ENCODE measurements at places on chromosomes 4 and X.

GRCh38 chr4:63757929-63758328 lies 651.3 kb downstream of the TECRL start:
- no peak for DNase-seq

DNA sequence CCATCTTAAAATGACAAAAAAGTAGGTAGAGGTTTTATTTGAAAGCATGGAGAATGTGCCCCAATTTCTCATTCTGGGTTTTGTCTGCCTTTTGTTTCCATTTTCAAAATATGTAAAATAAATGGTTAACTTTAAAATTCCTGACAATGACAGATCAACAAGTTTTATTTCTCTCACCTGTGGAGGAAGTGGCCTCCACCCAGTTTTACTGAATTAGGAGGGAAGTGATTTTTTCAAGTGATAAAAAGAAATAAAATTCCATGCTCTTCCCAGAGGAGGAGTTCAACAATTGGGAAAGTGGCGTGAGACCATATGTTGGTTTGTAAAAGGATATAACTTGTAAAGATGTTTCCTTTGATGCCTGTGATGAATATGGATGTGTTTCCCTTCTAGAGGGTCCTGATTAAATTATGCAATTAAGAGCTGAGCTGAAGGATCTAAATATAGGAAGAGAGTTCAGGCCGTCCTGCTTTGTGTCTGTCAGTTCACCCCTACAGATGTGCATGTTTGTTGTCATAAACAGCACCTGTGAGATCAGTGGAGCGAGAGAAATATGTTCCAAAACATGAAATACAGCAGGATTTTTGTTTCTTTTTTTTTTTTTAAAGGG lies 19.5 kb downstream of the SMAD1 start:
- no peak for DNase-seq

DNA sequence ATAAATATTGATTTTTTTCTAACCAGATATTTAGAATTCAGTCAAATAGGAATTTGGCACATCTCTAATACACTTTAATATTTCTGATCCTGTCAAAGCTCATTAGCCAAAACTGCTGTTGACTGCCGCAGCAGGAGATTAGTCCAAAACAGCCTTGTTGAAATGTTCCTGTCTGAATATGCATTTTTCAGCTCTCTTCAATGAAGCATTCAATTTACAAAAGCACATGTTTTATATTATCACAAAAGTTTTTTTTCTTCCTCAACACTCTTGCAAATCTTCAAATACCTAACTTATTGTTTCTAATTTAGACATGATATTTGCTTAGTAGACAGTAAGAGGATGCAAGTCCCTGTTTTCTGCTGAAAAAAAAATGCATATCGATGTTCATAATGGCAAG lies 140.9 kb downstream of the SPATA18 start:
- DNase-seq = no peak

DNA sequence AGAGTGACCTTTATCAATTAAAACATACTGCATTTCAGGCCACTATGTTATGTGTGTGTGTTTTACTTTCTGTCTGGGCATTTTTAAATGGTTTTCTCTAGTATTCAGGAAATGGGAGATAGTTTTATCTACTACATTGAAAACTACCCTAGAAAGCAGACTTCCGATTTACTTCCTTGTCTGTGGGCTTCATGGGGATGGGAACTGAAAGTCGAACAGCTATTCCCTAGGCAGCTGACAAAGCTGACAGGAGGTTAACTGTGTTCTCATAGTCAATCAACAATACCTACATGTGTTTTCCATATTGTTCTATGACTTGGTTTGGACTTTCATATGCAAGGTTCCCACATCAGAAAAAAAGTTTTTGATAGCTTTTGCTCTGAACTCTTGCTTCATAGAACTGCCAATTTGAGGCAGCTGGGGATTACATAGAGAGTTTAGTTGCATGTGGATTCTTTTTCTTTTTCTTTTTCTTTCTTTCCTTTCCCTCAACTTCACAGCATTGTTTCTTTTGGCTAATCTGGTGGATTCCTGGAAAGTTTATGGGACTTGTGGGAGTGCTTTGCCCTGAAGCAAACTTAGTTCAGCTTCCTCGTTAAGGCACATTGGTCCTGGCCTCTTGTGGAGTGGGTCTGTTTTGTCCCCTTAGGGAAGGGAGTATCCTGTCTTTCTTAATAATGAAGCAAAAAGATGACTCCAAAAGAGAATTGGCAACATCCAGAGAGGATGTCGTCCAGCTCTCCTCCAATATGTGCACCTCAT lies 327.1 kb upstream of the GIMD1 start:
- peak; percentile 58 for DNase-seq

GRCh38 chrX:21374994-21375707 lies 933 bp downstream of the CNKSR2 start:
- no peak for DNase-seq

DNA sequence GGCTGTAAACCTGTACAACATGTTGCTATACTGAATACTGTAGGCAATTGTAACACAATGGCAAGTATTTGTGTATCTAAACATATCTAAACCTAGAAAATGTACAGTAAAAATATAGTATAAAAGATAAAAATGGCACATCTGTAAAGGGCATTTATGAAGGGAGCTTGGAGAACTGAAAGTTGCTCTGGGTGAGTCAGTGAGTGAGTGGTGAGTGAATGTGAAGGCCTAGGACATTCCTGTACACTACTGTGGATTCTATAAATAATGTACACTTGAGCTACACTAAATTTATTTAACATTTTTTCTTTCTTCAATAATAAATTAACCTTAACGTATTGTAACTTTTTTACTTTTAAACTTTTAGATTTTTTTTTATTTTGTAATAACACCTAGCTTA lies 5.0 kb upstream of the SHROOM4 start:
- no peak for DNase-seq

GRCh38 chr4:188869581-188869980 lies 730.3 kb downstream of the TRIML1 start:
- DNase-seq = no peak

GRCh38 chr4:126779436-126780166 lies 853.2 kb upstream of the INTU start:
- DNase-seq = peak; percentile 70

GRCh38 chr4:48162162-48162561 lies 28.1 kb upstream of the TXK start:
- no peak for DNase-seq

- no peak for DNase-seq
These were observed 300.1 kb downstream of the OPHN1 start for GRCh38 chrX:68133181-68133580.

- DNase-seq = no peak
These were observed 14.8 kb upstream of the LAP3 start for GRCh38 chr4:17562157-17562556.

GRCh38 chrX:150167482-150168324 lies 195.4 kb upstream of the MAMLD1 start:
- no peak for DNase-seq

GRCh38 chrX:10952619-10953018 lies 158.5 kb upstream of the HCCS start:
- DNase-seq = no peak

GRCh38 chr4:174154215-174154854 lies 129.1 kb downstream of the FBXO8 start:
- DNase-seq = peak; percentile 90

DNA sequence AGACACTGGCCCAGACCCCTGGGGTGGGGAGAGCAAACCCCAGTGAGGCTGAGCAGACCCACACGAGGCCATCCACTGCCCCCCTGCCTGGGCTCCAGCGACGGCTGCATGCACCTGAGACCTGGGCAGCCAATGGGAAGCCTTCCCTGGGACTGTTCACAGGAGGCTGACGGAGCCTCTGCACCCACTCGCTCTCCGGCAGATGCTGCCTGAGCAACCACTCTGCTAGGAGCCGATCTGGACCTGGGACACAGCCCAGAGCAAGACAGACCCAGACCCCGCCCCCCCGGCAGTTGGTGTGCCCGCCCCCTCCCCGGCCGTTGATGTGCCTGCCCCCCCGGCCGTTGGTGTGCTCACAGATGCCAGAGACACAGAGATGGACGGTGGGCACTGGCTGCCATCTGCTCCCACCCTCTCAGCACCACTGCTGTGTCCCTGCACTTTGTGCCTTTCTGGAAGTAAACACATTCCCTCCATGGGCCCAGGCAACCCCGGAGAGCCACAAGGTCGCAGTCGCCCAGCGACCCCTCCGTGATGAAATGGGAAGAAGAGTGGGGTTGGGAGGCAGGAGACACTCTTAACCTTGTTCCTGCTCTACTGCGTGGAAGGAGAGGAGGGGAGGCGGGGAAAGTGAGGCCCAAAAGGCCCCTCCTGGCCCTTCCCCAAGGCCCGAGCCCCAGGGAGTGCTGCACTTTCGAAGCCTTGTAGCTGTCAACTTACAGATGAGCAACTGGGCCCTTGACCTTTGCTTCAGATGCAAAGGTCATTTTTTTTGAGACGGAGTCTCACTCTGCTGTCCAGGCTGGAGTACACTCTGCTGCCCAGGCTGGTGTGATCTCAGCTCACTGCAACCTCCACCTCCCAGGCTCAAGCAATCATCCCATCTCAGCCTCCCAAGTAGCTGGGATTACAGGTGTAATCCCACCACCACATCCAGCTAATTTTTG lies 62.0 kb downstream of the ZFYVE28 start:
- no peak for DNase-seq

GRCh38 chr4:102623622-102624021 lies 122.5 kb downstream of the NFKB1 start:
- DNase-seq = no peak

- no peak for DNase-seq
These were observed 76.2 kb downstream of the PRSS12 start for GRCh38 chr4:118276580-118276979.

- DNase-seq = no peak
These were observed 81.1 kb upstream of the NEIL3 start for GRCh38 chr4:177228599-177228998.

DNA sequence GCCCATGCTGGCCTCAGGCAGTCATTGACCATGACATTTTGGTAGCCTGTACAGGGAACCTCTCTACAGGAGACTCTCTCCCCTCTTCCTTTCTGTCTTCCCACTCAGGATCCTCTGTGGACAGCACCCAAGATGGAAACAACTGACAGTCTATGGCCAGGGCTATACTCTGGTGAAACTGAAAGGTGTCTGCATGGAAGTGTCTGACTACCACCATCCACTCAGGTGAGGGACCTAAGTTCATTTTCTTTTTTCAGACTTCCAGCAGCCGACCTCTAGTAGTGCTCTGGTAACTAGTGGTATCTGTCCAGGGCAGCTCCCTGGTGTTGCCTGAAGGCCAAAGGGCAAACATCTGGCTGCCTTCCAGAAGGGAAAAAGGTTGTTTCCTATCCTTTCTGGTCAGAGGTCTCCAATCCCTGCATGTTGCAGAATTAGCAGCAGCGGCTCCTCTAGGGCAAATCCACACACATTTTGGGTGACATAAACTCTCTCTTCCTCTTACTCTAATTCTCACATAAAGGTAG lies 804.5 kb downstream of the C4orf33 start:
- no peak for DNase-seq

- peak; percentile 28 for DNase-seq
These were observed at the start of gene GDPD2 for GRCh38 chrX:70422851-70423341. TSS of gene GDPD2 (plus strand) at chrX:70423314. CDS start at chrX:70424985, 1,671 bp downstream.

- no peak for DNase-seq
These were observed 645.7 kb downstream of the TLL1 start for GRCh38 chr4:166518776-166519175.

- DNase-seq = no peak
These were observed 13.6 kb downstream of the OTC start for GRCh38 chrX:38365954-38366353.

DNA sequence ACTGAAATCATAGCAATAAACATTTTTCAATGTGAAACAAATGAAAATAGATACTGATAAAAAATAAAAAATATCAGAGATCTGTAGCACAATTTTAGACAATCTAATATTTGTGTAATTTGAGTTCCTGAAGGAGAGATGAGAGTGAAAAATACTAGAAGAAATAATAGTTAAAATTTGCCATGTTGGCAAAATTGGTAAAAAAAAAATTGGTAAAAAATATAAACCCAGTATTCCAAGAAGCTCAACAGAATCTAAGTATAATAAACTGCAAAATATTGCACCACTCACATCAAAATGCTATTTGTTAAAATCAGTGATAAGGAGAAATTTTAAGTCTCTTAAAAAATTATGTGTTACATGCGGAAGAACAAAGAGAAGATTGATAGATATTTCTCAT lies 1680.7 kb downstream of the PCDH7 start:
- DNase-seq = no peak

- no peak for DNase-seq
These were observed 8.0 kb downstream of the ATP2B3 start for GRCh38 chrX:153525451-153525850.

DNA sequence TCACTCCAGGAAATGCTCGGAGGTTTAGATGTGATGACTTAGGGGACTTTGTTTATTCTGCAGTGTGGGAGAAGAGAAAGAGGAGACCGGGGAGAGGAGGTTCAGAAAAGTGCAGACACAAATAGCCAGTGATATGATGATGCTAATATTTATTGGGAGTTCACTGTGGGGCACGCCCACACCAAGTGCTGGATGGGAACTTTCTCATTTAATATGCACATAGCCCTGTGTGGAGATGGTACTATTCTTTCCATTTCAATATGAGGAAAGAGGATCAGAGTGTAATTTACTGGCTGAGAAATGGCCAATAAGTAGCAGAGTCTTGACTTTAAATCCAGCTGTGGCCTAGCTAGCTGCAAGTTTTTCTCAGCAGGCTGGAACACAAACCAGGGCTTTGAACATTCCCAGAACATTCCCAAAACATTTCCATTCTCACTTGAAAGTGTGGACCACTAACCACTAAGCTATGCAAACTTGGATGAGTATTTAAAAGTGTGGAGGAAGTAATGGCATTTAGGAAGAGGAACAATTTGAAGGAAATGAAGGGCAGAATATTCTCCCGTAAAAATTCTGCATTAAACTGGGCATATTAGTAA lies 231.7 kb downstream of the HS3ST1 start:
- no peak for DNase-seq

- peak; percentile 63 for DNase-seq
These were observed 8.6 kb upstream of the CLDN24 start for GRCh38 chr4:183330841-183331240.

GRCh38 chr4:166842795-166843261 lies 391.5 kb downstream of the SPOCK3 start:
- DNase-seq = no peak

GRCh38 chr4:170724191-170724590 lies 634.4 kb upstream of the AADAT start:
- no peak for DNase-seq

DNA sequence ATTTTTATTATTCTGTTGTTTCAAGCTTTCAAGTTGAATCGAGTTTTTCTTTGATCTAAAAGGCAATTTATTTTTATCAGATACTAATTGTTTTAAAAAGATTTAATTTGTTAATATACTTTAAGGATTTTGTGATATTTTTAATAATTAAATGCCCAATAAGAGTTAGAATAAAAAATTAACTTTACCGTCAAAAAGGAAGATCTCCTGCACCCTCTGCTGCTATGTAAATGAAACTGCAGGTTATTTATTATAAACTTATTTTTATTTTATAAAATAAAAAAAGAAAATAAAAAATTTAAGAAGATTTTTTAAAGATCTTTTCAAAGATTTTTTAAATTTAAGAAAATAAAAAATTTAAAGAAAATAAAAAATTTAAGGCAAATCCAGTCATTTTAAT lies 166.1 kb downstream of the CCSER1 start:
- DNase-seq = peak; percentile 19

DNA sequence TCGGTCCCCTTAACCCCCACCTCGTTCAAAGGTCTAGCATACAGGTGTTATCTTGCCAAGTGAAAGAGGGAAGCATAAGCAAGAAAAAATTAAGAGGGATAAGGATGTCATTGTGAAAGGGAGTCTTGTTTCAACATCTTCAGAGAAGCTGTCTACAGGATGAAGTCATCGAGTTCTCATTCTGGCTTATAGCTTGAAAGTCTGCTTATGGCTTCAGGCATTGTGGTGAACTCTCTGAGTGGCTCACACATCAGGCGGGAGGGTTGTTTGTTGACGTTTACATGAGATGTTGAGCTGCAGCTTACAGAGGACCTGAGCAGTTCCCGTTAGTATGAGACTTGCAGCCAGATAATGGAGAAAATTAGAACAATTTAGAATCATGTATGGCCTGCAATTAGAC lies 16.6 kb downstream of the MAGEA9B start:
- DNase-seq = peak; percentile 77

All from foreskin fibroblast (primary cell).